ENCODE measurements at places on chromosomes 6 and 20.

- DNase-seq: no peak
Measured at GRCh38 chr6:134609716-134610261, 291.9 kb upstream of the SGK1 start.

GRCh38 chr6:170417881-170418280 lies 111.3 kb downstream of the FAM120B start:
- DNase-seq: no peak

- no peak for DNase-seq
Measured at GRCh38 chr6:79267128-79267527, 32.6 kb upstream of the HMGN3 start.

DNA sequence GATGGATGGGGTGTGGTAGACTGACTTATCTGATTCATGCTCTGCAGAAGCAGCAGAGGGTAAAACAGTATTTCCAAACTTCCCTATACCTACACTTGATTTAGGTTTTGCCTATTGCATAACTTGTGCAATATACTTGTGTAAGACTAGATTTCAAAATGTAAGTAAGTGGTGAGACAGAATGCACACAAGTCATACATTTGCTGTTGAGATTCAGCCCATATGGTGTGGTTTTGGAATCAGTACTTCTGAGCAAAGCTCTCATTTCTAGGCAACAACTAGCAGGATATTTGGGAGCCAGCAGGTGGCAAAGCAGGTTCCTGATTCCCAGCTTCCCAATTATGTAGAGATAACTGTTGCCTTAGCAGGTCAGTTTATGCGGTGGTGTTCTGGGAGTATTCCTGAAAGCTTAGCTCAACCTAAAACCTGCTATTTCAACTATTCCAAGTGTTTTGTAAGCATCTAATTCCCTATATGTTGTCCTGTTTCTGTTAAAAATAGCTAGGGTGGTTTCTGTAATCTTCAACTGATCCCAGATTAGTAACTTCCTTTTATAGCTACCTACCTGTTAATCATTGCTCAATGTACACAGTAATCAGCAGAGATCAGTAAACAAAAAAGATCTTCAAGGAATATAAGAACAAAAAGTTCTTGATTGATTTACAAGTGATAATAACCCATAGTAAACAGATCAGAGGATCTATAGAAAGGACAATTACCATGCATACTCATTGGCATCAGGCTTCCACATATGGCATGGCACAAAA lies 8.5 kb upstream of the FABP7 start:
- DNase-seq: no peak

DNA sequence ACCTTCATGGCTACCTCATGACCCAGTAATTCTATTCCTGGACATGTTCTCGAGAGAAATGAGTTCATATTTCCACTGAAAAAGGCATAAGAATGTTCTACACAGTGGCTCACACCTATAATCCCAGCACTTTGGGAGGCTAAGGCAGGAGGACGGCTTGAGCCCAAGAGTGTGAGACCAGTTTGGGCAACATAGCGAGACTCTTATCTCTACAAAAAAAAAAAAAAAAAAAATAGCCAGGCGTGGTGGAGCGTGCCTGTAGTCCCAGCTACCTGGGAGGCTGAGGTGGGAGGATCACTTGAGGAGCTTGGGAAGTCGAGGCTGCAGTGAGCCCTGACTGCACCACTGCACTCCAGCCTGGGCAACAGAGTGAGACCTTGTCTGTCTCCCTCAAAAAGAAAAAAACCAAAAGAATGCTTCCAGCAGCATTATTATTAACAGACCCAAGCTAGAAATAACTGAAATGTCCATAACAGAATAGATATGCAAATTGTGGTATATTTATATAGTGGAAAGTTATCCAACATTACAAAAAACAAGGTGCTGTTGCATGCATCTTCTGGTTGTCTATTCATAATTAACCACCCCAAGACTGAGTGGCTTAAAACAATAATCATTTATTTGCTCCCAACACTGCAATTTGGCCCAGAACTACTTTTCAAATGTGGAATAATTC lies 9.4 kb upstream of the RAB44 start:
- no peak for DNase-seq

- DNase-seq: no peak
Measured at GRCh38 chr20:53332022-53332837, 261.4 kb downstream of the ZNF217 start.

DNA sequence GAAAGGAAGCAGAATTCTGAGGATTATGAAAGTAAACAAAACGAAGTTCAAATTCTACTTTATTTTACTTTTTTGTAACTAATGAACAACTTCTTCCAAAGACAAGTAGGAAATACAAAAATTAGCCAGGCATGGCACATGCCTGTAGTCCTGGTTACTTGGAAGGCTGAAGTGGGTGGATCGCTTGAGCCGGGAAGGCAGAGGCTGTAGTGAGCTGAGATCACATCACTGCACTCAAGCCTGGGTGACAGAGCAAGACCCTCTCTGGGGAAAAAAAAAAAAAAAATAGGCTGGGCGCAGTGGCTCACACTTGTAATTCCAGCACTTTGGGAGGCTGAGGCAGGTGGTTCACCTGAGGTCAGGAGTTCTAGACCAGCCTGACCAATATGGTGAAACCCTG lies 82.3 kb downstream of the ATG5 start:
- DNase-seq: no peak

DNA sequence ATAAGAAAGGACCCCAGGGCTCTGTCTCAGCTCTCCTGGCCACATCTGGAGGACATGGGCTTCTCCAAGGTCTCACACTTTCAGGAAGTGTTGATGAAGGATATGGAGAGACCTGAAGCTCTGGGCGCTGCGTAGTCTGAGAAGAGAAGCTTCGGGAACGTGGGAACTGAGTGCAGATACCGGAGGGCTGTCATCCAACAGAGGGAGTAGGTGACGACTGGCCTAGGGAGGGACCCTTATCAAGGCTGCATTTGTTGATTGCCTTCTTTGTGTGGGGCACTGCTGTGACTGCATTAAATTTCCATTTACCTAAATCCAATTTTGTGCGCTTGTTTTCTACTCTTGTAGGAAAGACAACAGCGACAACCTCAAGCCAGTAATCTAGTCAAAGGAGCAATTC lies 63.4 kb downstream of the PLG start:
- DNase-seq: no peak

DNA sequence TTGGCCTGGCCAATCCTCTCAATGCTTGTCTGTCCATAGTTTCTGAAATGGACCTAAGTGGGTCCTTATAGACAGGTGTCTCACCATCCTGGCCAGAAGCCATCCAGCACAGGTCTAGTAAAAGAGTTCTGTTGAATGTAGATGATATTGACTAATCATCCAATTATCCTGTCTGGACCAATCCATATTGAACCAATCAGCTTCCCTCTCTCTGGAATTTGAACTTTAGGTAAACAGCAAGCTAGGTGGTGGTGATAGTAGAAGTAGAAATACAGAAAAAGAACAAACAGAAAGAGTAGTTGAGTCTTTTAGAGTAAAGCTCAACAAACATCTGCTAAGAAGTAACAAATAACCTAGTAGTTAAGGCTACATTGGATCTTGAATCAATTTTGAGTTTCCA lies 9.5 kb upstream of the PNRC1 start:
- no peak for DNase-seq

DNA sequence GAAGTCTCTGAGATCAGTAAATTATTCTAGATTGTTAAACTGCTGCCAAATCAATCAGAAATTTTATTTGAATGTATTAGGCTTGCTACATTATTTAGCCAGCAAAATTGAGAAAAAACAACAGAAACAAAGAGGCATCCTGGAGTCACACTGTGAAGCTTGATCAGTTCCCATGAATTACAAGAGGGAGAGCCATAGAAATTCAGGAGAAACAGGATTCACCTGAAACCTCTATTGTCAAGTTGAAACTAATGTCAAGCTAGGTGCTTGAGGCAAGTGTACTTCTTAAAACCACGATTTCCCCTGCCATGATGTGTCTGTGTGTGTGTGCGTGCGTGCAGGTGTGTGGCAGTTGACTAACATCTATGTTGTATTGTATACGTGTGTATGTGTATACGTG lies 439.1 kb upstream of the NOX3 start:
- DNase-seq: no peak

GRCh38 chr6:157264701-157265100 lies 58.6 kb downstream of the TMEM242 start:
- DNase-seq: no peak
